Esophagus squamous epithelium (tissue), 5 donors: ENCODE measurements at places on chromosomes 4 and X. TPM values are rescaled to one million over a fixed set of nuclear protein-coding genes. Genes with fewer than 3 reads are reported as not detected.

GRCh38 chrX:10531927-10532326 is 88.5 kb downstream of the MID1 start:
- DNase-seq, result no peak

GRCh38 chr4:141870152-141870551 is 233.8 kb downstream of the IL15 start:
- DNase-seq, result no peak

Gene ITIH6
- not detected for total RNA-seq

Gene TBC1D1
- 6.9 TPM for total RNA-seq

DNA sequence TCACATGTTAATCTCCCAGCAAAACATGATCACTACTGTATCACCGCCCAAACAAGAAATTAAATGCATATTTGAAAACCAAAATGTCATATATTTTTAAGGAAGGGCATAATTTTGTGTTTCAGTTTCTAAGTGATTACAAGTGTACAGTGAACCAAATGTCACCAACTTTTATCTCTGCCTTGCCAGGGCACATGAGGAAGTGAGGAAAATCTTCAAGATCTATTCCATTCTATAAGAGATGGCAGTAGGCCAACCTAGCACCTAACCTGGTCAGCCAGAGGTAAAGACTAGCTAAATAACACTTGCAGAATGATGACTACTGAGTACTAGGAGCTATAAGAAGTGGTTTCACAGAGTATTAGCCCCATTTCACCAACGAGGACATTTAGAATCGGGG is 107.2 kb downstream of the ATP11C start:
- no peak for DNase-seq

- DNase-seq, result no peak
Measured at GRCh38 chrX:125193921-125194320, 125.8 kb upstream of the TEX13C start.

DNA sequence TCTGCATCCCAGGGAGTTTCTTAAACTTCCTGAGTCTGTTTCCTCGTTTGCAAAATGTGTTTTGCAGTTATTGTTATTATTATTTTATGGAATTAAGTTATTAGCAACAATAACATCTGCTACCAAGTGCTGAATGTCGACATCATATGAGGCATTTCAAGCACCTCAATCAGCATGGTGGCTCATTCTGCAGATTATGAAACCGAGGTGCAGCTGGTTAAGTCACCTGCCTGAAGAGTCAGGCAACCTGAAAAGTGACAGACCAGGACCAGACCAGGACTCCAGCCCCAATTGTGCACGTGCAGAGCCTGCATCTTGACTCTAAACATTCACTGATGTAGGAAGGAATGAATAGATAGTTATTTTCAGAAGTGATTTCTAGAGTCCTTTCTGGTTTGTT is 99.8 kb downstream of the AFAP1 start:
- DNase-seq, result no peak

DNA sequence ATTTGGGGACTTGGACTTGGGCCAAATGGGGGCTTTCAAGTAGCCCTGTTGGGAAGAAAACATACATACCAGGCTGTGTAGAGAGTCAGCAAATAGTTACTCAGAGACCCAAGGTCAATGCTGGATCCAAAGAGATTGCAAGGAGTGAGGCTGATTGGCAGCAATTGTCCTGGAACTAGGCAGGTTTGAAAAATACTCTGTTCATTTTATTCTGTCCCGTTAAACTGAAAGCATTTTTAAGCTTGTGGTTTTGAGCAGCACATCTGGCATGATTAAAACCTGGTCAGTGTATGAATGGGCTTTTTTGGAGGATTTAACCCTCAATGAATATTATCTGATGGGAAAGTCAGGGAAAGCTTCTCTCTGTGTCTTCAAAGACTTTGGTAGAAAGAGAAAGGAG is 294.3 kb upstream of the BOD1L1 start:
- no peak for DNase-seq

- DNase-seq, result no peak
Measured at GRCh38 chr4:30756553-30756952, 36.4 kb downstream of the PCDH7 start.

- no peak for DNase-seq
Measured at GRCh38 chrX:148947399-148947975, 447.1 kb downstream of the AFF2 start.

GRCh38 chr4:8547912-8548730 is 32.1 kb upstream of the GPR78 start:
- no peak for DNase-seq

Gene FOXR2
- total RNA-seq, result not detected

DNA sequence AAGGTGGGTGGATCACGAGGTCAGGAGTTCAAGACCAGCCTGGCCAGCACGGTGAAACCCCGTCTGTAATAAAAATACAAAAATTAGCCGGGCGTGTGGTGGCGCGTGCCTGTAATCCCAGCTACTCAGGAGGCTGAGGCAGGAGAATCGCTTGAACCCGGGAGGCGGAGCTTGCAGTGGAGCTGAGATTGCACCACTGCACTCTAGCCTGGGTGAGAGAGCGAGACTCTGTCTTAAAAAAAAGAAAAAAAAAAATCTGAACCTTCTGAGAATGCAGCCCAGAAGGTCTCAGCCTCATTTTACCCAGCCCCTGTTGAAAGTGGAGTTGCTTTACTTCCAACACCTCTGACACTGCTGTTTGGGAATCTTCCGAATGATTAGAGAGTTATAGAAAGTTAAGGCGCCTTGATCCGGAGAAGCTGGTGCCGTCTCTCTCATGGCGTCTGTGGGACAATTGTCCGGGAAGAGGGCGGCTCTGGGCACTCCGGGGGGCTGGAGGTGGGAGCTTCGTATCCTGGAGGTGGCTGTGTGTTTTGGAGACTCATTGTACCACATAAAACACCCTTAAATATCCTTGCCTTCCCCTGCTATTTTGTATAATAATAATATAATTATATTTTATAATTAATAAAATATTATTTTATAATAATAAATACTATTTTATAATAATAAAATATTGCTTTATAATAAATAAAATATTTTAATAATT is 92.7 kb upstream of the PPP2R3B start:
- DNase-seq, result no peak

Gene CTBP1
- 121 TPM for total RNA-seq
